GM12891 (cell line): ENCODE measurements at places on chromosomes 2 and 18.

DNA sequence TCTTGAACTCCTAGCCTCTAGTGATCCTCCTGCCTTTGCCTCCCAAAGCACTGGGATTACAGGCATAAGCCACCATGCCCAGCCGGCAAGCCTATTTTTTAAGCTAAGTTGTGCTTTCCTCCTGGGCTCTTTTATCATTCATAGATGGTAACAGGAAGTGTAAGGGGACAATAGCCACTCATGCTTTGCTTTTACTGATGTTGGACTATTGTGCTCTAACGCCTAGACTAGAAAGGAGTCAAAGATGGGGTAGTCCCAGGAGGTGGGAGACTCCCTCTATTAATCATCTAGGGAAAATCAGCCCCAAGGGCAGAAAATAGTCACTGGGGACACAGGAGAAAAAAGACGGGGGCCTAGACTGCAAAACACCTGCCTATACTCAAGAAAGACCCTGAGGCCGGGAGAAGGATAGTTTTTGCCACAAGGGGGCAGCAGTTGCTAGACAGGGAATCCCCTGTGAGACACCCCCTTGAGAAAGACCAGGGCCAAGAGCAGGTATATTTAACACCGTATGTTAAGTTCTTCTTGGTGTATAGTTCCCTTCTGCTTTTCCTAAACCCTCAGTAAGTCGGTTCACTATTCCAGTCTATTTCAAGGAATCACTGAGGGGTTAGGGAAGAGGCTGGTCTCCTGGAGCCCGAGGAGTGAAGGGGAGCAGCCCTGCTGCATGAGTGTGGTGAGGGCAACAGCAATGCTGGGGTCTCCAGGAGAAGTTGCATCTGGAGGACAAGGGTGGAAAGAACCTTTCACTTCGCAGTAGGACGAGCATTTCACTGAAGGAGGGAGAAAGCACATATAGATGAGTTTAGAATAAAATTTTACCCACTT is 2.1 kb upstream of the CXCR1 start:
- DNase-seq, result peak; percentile 47

GRCh38 chr2:142100139-142100873 is 30.5 kb downstream of the LRP1B start:
- no peak for DNase-seq

DNA sequence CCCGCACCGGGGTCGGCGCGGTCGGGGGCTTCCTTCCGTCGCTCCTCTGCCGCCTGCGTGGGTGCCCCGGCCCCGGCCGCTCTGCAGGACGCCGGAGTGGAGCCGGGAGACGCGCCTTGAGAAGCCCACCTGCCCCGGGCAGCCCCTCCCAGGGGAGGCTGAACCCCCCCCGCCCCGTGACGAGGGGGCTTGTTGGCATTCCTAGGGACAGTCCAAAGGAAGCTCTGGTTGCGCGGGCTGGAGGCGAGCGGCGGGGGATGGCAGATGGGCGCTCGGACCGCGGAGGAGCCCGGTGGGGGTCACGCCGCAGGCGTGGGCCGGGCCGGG is 133.5 kb upstream of the MGAT5 start:
- no peak for DNase-seq

- DNase-seq, result no peak
These were observed 49.3 kb downstream of the GLS start for GRCh38 chr2:190929919-190930318.

GRCh38 chr2:226760412-226761194 is 39.0 kb downstream of the IRS1 start:
- no peak for DNase-seq

- no peak for DNase-seq
These were observed 85.8 kb downstream of the PLA2R1 start for GRCh38 chr2:159976527-159977160.
